ENCODE measurements at places on chromosomes 3 and 15.

DNA sequence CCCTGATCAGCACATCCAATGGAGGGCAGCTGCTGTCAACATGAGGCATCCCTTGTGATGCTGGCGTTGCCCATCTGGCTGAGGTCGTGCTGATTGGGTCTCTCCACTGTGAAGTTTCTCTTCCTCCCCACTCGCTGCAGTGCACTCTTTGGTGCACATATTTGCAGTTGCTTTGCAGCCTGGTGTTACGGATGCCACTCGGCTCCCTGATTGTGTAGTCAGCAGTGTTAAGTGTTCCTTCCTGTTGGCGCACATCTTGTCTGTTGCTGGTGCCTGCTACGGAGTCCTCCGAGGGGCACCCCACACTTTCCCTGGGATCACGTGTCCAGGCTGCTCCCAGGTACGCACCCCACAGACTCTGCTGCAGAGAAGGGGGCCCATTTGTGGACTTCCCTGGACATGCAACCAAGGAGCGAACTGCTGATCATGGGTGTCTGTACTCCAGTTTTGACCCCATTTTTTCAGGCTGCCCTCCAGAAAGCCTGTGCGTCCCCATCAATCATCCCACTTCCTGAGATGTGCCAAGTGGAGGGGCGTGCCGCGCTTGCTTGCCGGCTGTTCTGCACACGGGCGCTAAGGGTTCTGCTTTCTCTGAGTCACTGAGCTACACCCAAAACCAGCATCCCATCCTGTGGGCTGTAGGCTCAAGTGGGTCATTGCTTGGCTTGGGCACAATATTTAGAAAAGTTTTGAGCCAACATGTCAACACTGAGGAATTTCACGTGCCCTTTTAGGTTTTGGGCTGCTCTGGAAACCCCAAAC is 98.6 kb downstream of the FBLN2 start:
- no peaks in the 10 kb centered on the region for H3K27me3 ChIP-seq
- H3K36me3 ChIP-seq: no peaks in the 10 kb centered on the region
- no peak overlapping the region for H3K27ac ChIP-seq
- H3K4me3 ChIP-seq: no peak overlapping the region

- no peak overlapping the region for H3K27ac ChIP-seq
- no peak overlapping the region for H3K4me3 ChIP-seq
- no peaks in the 10 kb centered on the region for H3K27me3 ChIP-seq
- peaks cover 15% of the 10 kb centered on the region for H3K4me1 ChIP-seq
Observed at GRCh38 chr15:89909611-89910010, 3.1 kb downstream of the ARPIN start.

GRCh38 chr3:3302964-3303363 is 123.5 kb upstream of the CRBN start:
- no peaks in the 10 kb centered on the region for H3K4me1 ChIP-seq
- H3K4me3 ChIP-seq: no peak overlapping the region
- DNase-seq: no peak
- no peaks in the 10 kb centered on the region for H3K27me3 ChIP-seq

- H3K4me1 ChIP-seq: no peaks in the 10 kb centered on the region
- peak; percentile 53 for DNase-seq
- no peak overlapping the region for H3K4me3 ChIP-seq
- no peaks in the 10 kb centered on the region for H3K36me3 ChIP-seq
Observed at GRCh38 chr3:140128631-140129030, 193.6 kb downstream of the CLSTN2 start.

DNA sequence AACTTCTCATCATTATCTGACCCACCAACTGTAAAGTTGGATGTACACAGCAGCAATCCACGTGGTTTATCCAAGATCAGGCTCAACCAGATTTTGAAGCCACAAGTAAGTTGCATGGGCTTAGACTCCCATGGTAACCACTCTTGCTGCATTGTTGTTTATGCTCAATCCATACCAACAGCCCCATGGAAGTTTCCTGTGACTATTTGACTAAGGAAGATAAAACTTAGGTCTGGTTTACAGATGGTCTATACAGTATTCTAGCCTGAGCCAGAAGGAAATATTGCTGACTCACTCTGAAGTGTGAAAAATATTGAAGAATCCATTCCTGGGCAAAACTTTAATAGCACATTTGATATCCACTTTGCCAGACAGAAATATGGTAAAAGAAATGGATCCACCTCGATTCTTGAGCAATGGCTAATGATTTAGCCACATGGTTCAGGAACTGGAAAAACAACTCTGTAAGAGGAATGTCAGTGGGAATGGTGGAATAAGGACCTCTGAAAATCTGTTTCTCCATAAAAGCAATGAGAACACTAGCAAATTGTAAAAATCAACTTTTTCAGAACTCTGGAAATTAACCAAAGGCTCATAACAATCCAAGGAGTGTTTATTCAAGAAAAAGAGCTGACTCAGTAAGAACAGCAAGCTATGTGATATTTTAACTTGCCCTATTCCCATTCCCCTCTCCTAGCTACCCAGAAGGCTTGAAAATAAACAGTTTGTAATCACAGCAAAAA is 162.9 kb upstream of the STT3B start:
- peak overlapping the region; percentile 80 for H3K27ac ChIP-seq
- H3K4me1 ChIP-seq: peaks cover 38% of the 10 kb centered on the region
- no peaks in the 10 kb centered on the region for H3K36me3 ChIP-seq

DNA sequence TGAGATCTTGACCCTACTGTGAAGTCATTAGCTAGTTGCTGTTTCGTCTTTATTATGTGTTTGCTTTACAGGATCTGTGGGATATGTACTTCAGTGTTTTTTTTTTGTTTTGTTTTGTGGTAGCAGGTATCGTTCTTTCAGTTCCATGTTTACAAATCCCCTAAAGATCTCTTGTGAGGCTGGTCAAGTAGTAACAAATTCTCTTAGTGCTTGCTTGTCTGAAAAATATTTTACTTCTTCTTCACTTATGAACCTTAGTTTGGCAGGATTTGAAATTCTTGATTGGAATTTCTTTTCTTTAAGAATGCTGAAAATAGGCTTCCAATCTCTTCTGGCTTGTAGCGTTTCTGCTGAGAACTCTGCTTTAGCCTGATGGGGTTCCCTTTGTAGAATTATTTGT is 235.8 kb upstream of the ALCAM start:
- H3K36me3 ChIP-seq: no peaks in the 10 kb centered on the region
- no peak overlapping the region for H3K27ac ChIP-seq
- no peaks in the 10 kb centered on the region for H3K27me3 ChIP-seq
- H3K4me3 ChIP-seq: no peak overlapping the region
- H3K4me1 ChIP-seq: no peaks in the 10 kb centered on the region

DNA sequence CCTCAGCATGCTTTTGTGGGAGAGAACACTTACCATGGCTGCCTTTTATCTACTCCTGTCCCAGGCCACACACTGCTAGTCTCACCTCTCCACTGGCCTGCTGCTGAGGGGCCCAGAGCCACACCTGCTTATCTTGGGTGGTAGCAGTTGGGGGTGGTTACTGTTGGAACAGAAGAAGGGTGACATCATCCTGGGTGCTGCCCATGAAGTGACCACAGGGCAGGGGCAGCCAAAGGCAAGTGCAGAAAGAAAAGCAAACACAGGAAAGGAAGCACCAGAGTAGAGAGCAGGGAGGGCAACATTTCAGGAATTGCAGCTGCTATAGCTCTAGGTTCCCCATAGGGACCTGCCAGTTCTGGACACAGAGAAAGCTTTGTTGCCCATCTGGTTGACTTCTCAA is 345.2 kb downstream of the VPS13C start:
- H3K4me1 ChIP-seq: no peaks in the 10 kb centered on the region
- no peak for DNase-seq
- no peak overlapping the region for H3K27ac ChIP-seq

GRCh38 chr15:34855413-34855812 is 60.1 kb upstream of the ACTC1 start:
- no peak overlapping the region for H3K4me3 ChIP-seq
- H3K36me3 ChIP-seq: no peaks in the 10 kb centered on the region
- DNase-seq: no peak

- no peak overlapping the region for H3K4me3 ChIP-seq
- no peaks in the 10 kb centered on the region for H3K27me3 ChIP-seq
- no peak overlapping the region for H3K27ac ChIP-seq
Observed at GRCh38 chr3:133295199-133295901, 104.5 kb upstream of the BFSP2 start.

DNA sequence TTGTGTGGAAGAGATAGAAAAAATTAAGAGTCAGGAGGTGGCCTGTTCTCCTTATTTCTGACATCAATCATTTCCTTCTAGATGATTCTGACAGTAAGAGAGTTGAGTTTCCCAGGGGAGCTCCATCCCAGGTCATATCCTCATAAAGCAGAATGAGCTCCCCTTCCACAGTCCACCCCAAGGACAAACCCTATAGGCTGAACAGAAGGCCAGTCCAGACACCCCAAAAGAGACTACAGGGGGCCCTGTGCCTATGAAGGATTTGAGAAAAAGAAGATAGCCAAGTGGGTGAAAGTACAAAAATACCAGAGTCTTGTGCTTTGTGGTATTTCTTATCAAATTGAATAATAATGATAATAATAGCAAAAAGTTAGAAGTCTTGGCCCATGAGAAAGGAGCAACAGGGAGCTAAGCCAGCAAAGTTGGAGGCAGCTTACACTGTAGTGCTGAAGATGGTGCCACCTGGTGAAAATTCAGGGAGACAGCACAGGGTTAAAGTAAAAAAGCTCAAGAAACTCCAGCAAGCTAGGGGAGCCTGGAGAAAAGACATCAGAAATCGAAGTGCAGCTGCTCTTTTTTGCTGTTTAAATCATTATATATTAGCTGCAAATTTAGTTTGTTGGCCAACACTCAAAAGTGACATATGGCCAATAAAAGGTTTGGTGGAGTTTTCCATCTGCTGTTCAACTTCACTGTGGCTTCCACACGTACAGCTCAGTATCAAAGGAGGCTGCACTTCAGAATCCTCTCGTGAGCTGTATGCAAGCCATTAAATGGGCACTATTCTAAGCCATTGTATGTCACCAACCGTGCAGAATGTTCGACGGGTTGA is 35.8 kb upstream of the SLC24A5 start:
- no peaks in the 10 kb centered on the region for H3K36me3 ChIP-seq
- H3K27me3 ChIP-seq: no peaks in the 10 kb centered on the region
- H3K4me1 ChIP-seq: no peaks in the 10 kb centered on the region
- no peak for DNase-seq

DNA sequence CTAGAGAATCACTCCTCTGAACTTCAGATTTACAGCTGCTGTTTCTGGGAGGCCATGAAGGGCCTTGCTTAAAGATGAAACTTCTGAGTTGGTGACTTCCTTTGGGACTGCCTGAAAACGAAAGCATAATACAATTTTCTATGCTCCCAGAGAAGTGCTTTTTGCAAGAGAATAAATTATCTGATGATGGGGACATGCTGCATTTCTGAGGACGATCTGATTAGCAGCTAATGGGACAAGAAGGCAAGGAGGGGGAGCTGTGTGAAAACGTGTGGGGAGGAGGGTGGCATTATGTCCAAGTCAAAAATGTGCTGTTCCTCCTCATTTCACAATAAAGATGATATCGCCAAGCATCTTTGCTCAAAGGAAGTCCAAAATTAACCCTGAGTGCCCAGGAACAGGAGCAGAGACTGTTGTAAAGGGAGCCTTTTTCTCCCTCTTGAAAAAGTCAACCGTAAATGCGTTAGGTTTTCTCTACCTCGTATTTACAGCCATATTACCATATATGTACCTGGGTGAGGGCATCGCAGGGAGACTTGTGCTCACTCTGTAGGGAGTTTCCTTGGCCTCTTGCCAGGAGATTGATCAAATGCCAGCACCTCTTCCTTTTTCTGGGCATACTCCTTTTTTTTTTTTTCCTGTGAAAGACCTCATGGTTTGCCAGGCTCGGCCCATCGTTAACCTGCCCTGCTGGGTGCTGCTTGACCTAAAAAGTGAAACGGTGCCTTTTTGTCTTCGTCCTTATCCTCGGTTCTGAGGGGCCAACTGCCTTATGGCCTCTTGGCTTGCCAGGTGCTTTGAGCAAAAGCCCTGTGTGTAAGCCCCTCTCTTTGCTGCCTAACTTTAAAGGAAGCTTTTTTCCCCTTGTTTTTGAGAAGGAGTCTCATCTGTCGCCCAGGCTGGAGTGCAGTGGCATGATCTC is 11.5 kb downstream of the ITPR1 start:
- H3K4me3 ChIP-seq: no peak overlapping the region
- DNase-seq: no peak
- peaks cover 24% of the 10 kb centered on the region for H3K4me1 ChIP-seq
- no peak overlapping the region for H3K27ac ChIP-seq

DNA sequence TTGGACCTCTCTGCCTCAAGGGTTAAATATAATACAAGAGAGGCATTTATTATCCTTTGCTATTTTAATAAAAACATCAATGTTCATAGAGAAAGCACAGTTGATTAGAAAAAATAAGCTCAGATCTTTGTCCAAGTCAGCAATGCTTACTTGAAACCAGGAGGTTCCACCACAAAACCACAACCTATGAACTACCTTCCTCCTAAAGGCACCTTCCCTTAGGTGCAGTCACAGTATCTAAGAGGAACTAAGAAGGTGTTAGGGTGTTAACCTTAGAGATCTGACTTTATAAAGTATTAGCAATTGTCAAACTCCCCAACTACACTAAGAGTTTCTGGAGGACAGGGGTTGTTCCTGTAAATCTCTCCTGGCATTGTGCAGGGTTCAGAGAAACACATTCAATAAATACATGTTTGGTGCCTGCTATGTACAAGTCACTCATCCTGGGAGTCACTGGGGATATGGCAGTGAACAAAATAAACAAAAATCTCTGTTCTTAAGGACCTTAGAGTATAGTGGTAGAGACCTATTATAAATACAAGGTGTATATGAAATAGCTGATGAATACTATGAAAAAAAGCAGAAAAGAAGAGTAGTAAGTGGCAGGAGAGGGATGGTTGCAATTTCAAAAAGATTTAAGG is 208.6 kb downstream of the NFKBIZ start:
- H3K4me1 ChIP-seq: no peaks in the 10 kb centered on the region
- H3K4me3 ChIP-seq: no peak overlapping the region
- no peaks in the 10 kb centered on the region for H3K36me3 ChIP-seq
- no peak overlapping the region for H3K27ac ChIP-seq
- no peaks in the 10 kb centered on the region for H3K27me3 ChIP-seq

- peaks cover 7% of the 10 kb centered on the region for H3K4me1 ChIP-seq
- no peak overlapping the region for H3K27ac ChIP-seq
- no peaks in the 10 kb centered on the region for H3K36me3 ChIP-seq
- no peak overlapping the region for H3K4me3 ChIP-seq
Observed at GRCh38 chr15:43516185-43516584, 1.2 kb upstream of the MAP1A start.

GRCh38 chr15:79124388-79124787 is 33.8 kb upstream of the RASGRF1 start:
- no peak overlapping the region for H3K4me3 ChIP-seq
- DNase-seq: no peak
- H3K36me3 ChIP-seq: no peaks in the 10 kb centered on the region
- H3K27ac ChIP-seq: no peak overlapping the region

- H3K27ac ChIP-seq: no peak overlapping the region
- no peak overlapping the region for H3K4me3 ChIP-seq
- DNase-seq: no peak
- H3K4me1 ChIP-seq: no peaks in the 10 kb centered on the region
Observed at GRCh38 chr3:100982710-100983109, 10.5 kb downstream of the ABI3BP start.

GRCh38 chr3:138389144-138389601 is 40.8 kb downstream of the MRAS start:
- peaks cover 14% of the 10 kb centered on the region for H3K4me1 ChIP-seq
- no peaks in the 10 kb centered on the region for H3K36me3 ChIP-seq
- H3K27ac ChIP-seq: no peak overlapping the region
- no peaks in the 10 kb centered on the region for H3K27me3 ChIP-seq
- H3K4me3 ChIP-seq: no peak overlapping the region
